Muscle of arm (tissue), 14 donors: ENCODE measurements at places on chromosomes 2 and 18. TPM values are rescaled to one million over a fixed set of nuclear protein-coding genes. Genes with fewer than 3 reads are reported as not detected.

DNA sequence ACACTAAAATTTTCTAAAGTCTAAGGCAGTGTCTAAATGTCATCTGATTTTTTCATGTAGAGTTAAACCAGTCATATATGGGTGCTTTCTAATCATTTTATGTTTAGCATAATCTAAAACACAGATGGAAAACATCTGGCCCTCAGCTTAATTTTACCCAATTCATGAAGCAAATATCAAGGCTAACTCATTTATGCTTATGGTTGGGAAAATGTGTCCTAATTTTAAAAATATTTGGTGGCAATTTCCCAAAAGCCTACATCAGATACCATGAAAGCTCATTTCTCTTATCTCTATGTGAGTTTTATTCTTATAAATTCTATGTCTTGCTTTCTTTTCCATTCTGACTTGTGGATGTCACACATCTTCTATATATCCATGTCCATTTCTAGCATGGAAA is 7.2 kb downstream of the SP5 start:
- DNase-seq: no peak

DNA sequence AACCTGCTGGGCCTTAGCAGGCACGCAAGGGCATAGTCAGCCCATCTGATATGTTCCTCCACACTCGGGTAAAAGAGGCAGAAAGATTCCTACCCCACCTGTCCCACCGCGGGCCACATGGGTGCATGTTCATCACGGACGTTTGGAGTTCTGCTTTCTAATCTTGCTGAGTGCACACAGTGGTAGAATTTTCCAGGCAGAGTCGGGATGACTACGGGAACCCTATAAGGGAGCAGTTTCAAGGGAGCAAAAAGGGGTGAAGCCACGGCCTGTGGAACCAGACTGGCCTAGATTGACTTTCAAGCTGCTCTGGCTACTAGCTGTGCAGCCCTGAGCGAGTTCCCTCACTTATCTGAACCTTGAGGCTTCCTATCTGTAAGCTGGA is 36.8 kb downstream of the POU3F3 start:
- no peak for DNase-seq

GRCh38 chr2:157786663-157787363 is 89.3 kb downstream of the ACVR1 start:
- DNase-seq: no peak

GRCh38 chr18:12283256-12283655 is 24.8 kb upstream of the TUBB6 start:
- DNase-seq: no peak

- DNase-seq: no peak
Observed at GRCh38 chr2:182165202-182165601, 179.5 kb downstream of the PPP1R1C start.

The KCNE4 gene
- 5.1 TPM for polyA plus RNA-seq

The ROCK1 gene
- 27.7 TPM for polyA plus RNA-seq

The MARCO gene
- not detected for polyA plus RNA-seq

The SPOPL gene
- polyA plus RNA-seq: 12.7 TPM
